ENCODE measurements at places on chromosomes 11 and 22. TPM values are rescaled to one million over a fixed set of nuclear protein-coding genes. Genes with fewer than 3 reads are reported as not detected.

DNA sequence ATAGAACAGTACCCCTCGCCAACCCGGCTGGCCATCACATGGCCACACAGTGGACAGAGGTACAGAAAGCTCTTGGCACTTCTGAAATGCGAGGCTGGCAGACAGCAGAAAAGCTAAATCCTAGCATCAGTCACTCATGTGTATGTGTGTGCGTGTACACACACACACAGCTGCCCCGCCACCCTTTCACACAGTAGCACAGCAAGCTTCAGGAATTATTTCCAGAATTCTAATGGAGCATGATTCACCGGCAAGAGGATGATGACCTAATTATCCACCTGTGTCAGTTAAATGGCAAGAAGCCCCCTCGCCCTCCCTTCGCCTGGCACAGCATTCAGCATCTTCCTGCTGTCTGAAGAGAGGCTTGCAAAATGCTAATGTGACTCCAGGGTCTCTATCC lies 336.0 kb downstream of the SHANK2 start:
- no peak for DNase-seq

DNA sequence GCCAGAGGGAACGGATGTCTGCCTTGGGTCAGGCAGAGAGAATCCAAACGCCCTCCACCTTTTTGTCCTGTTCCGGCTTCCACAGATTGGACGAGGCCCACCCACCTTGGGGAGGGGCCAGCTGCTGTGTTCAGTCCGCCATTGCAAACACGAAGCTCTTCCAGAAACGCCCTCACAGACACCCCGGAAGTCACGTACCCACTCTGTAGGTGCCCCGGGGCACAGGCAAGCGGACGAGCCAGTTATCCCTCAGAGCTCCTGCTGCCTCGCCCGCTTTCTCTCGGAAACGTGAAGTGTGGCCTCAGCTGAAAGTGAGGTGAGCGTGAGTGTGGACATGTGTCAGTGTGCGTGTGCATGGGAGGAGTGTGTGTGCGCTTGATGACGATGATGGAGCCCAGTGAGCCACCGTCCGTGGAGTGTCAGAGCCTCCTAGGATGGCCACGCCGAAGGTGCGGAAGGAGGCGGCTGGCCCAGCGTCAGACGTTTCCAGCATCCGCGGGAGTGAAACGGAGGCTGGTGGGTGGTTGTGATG lies 869.2 kb downstream of the TBC1D22A start:
- no peak for DNase-seq

GRCh38 chr11:3836903-3837302 lies 3.9 kb downstream of the RHOG start:
- DNase-seq = no peak

DNA sequence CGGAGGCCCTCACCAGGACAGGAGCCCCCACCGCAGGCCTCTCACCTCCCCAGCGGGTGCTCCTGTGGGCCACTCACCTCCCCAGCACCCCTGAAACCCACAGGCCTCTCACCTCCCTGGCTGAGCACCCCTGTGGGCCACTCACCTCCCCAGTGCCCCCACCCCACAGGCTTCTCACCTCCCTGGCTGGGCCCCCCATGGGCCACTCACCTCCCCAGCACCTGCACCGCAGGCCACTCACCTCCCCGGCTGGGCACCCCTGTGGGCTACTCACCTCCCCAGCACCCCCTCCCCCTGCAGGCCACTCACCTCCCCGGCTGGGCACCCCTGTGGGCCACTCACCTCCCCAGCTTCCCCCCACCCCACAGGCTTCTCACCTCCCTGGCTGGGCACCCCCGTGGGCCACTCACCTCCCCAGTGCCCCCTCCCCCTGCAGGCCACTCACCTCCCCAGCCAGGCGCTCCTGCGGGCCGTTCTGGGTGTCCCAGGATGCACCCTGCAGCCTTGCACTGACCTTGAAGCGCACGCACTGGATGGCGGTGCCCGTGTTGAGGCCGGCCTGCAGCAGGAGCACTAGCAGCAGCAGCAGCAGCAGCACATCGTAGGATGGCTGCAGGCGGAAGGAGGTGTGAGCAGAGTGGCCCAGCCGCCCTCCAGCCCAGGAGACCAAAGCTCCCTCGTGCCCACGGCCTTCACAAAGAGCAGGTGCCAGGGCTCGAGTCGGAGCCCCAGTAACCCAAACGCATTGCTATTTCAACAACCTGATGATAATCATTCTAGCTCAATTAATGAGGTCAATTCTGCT lies 5.7 kb upstream of the TTLL8 start:
- DNase-seq = no peak

GRCh38 chr11:128735935-128736605 lies 42.2 kb downstream of the FLI1 start:
- DNase-seq = no peak

DNA sequence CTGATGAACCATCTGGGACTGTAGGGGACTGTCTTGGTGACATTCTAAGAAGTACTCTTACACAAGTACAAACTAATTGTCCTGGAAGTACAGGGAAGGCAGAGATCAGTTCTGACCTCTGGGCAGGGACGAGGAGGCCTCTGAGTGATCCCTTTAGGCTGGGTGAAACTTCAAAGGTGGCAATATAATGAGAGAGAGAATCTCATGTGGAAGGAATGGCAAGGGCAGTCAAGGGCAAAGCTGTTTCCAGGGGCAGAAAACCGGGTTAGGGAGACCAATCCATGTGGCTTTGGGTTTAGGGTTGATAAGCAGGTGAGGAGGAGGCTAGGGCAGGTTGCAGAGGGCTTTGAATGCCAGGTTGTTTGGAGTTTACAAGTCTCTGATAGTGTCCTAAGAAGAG lies 21.3 kb upstream of the MYH9 start:
- DNase-seq = no peak

Gene MS4A6A
- total RNA-seq = not detected

Gene PRSS23
- 64.2 TPM for total RNA-seq

Gene GRM5
- total RNA-seq = 0.14 TPM

Gene SLC5A1
- not detected for total RNA-seq

Measured in epithelial cell of proximal tubule (primary cell).